ENCODE measurements at places on chromosomes 7 and 10. TPM values are rescaled to one million over a fixed set of nuclear protein-coding genes. Genes with fewer than 3 reads are reported as not detected.

SNX13 gene
- 70.4 TPM for total RNA-seq

PTER gene
- total RNA-seq: 28.1 TPM

WASL gene
- total RNA-seq: 23.8 TPM

GRID2IP gene
- total RNA-seq: 0.11 TPM

ANLN gene
- 116 TPM for total RNA-seq

HSPA12A gene
- 13.9 TPM for total RNA-seq

FAS gene
- 33.8 TPM for total RNA-seq

HOXA4 gene
- 1.7 TPM for total RNA-seq

KIN gene
- total RNA-seq: 6.7 TPM

ATG9B gene
- not detected for total RNA-seq

AS3MT gene
- total RNA-seq: 12.2 TPM

FBXL13 gene
- 1.6 TPM for total RNA-seq

Data from articular chondrocyte of knee joint (primary cell).